MCF 10A (cell line): ENCODE measurements at places on chromosomes 3 and 15. TPM values are rescaled to one million over a fixed set of nuclear protein-coding genes. Genes with fewer than 3 reads are reported as not detected.

- no peaks in the 10 kb centered on the region for H3K27me3 ChIP-seq
- H3K36me3 ChIP-seq, result no peaks in the 10 kb centered on the region
Measured at GRCh38 chr3:90241481-90241880, 1134.1 kb downstream of the EPHA3 start.

GRCh38 chr15:84811828-84812227, 5.3 kb upstream of the ALPK3 start:
- no peaks in the 10 kb centered on the region for H3K27me3 ChIP-seq
- no peaks in the 10 kb centered on the region for H3K4me1 ChIP-seq
- H3K4me3 ChIP-seq, result no peak overlapping the region
- no peak overlapping the region for H3K27ac ChIP-seq
- DNase-seq, result no peak

DNA sequence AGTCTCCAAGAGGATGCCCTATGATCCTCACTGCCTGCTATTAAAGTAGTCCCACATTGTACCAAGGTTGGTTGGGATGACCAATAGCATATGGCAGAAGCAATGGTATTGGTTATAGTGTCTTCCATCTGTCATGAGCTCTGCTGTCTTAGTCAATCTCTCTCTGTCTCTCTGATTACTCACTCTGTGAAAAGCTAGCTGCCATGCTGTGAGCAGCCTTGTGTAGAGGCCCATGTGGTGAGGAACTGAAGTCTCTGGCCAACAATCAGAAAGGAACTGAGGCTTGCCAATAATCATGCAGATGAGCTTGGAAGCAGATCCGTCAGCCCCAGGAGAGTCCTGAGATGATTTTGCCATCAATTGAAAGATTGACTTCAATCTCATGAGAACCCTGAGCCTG, 60.3 kb upstream of the CFAP161 start:
- no peaks in the 10 kb centered on the region for H3K27me3 ChIP-seq
- peaks cover 19% of the 10 kb centered on the region for H3K4me1 ChIP-seq
- peaks cover 5% of the 10 kb centered on the region for H3K36me3 ChIP-seq
- peak overlapping the region; percentile 43 for H3K27ac ChIP-seq
- no peak for DNase-seq
- no peak overlapping the region for H3K4me3 ChIP-seq

GRCh38 chr3:151309566-151309965, 7.1 kb downstream of the GPR87 start:
- H3K4me3 ChIP-seq, result peak overlapping the region; percentile 42
- H3K27me3 ChIP-seq, result no peaks in the 10 kb centered on the region
- DNase-seq, result no peak
- peaks cover 61% of the 10 kb centered on the region for H3K36me3 ChIP-seq
- H3K4me1 ChIP-seq, result peaks cover 60% of the 10 kb centered on the region

DNA sequence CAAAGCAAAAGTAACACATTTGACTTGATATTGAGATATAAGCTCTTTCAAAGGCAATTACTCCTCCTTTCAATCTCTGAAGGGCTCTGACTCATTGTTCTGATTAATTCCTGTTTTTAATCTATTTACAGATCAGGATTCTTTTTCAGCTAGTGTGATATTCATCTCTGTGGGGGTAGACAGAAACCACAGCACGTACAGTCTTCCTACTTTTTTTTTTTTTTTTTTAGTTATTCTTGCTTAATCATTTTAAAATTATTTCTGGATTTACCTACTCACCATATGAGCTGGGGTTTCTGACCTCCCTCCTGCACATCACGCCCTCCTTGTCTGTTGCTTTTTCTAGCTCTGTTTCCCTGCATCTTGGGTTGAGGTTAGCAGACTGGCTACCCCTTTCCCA, 1.4 kb downstream of the CNTN3 start:
- H3K27me3 ChIP-seq, result no peaks in the 10 kb centered on the region
- peak; percentile 24 for DNase-seq
- H3K4me3 ChIP-seq, result peak overlapping the region; percentile 74
- peak overlapping the region; percentile 36 for H3K27ac ChIP-seq

GRCh38 chr3:168021737-168022450, 73.8 kb downstream of the GOLIM4 start:
- H3K27ac ChIP-seq, result no peak overlapping the region
- DNase-seq, result no peak
- H3K4me1 ChIP-seq, result peaks cover 8% of the 10 kb centered on the region
- H3K36me3 ChIP-seq, result peaks cover 38% of the 10 kb centered on the region

DNA sequence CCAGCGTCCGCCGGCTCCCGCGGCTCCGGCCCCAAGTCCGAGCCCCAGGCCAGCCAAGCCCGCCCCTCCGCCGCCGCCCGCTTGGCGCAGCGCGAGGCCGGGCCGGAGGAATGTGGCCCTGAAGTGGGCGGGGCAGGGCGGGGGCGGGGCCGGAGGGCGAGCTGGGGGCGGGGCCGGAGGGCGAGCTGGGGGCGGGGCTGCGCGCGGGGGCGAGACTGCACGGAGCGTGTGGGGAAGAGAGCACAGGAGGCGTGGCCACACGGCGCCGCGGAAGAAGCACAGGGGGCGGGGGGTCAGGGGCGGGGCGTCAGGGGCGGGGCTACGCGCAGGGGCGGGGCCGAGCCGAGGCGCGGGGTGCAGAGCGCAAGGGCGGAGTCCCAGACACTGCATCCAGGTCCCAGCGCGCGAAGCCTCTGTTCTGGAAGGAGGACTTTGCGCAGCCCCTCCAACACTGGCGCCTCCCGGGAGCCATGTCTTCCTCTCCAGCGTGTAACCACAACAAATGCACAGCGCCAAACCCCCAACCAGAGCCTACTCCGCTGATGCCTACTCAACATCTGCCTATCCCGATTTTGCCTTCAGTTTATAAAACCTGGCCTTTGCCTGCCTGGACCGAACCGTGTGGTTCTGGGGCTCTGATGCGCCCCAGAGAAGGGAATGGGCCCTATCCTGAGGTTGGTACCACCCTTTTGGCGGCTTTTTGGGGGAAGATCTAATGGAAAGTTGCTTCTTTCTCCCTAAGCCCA, 105.5 kb downstream of the IQSEC1 start:
- peaks cover 19% of the 10 kb centered on the region for H3K4me1 ChIP-seq
- H3K4me3 ChIP-seq, result peak overlapping the region; percentile 91
- no peak overlapping the region for H3K27ac ChIP-seq
- no peaks in the 10 kb centered on the region for H3K36me3 ChIP-seq
- peaks cover 16% of the 10 kb centered on the region for H3K27me3 ChIP-seq

DNA sequence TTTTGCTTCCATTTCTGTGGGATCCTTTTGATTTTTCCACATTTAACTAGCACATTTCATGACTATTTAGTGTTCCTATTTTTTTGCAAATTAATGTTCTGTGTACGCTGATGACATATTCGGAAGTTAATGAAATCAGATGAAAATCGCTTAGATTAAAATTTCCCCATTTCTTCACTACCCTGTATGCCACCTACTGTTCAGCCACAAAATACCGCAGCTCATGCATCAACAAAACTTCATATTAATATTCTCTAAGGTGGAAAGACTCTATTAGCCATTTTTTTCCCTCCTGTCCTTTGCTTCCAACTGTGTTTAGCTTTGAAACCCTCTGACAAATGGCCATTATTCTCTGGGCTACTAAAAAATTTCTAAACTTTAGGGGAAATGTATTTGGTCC, 300.6 kb downstream of the MECOM start:
- no peak overlapping the region for H3K4me3 ChIP-seq
- H3K27ac ChIP-seq, result no peak overlapping the region
- H3K36me3 ChIP-seq, result no peaks in the 10 kb centered on the region
- H3K4me1 ChIP-seq, result peaks cover 14% of the 10 kb centered on the region
- DNase-seq, result no peak
- no peaks in the 10 kb centered on the region for H3K27me3 ChIP-seq

- H3K4me1 ChIP-seq, result peaks cover 22% of the 10 kb centered on the region
- H3K36me3 ChIP-seq, result peaks cover 19% of the 10 kb centered on the region
- peak overlapping the region; percentile 78 for H3K4me3 ChIP-seq
- peak overlapping the region; percentile 90 for H3K27ac ChIP-seq
Measured at GRCh38 chr3:128727996-128728395, 2.0 kb downstream of the RAB7A start.

- H3K4me3 ChIP-seq, result no peak overlapping the region
- no peak overlapping the region for H3K27ac ChIP-seq
- H3K27me3 ChIP-seq, result no peaks in the 10 kb centered on the region
- H3K36me3 ChIP-seq, result peaks cover 5% of the 10 kb centered on the region
- peaks cover 10% of the 10 kb centered on the region for H3K4me1 ChIP-seq
Measured at GRCh38 chr3:107630779-107631178, 108.0 kb downstream of the BBX start.

DNA sequence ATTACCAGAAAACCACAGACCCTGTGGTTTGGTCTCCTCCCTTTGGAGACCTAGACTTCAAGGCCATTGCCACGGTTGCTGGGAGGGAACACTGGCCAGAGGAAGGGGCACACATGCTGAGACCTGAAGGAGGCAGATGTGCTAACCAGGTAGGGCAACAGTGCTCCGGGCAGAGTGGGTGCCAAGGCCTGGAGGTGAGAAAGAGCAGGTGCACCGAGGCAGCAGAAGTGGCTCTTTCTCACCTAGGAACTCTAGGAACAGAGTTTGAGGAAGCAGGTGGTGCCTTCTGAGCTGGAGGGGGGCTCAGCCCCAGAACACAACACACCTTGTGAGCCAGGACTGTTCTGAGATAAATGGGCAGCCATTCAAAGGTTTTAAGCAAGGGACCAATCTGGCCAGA, 106.1 kb downstream of the MEGF11 start:
- H3K27ac ChIP-seq, result no peak overlapping the region
- H3K4me3 ChIP-seq, result no peak overlapping the region
- peaks cover 89% of the 10 kb centered on the region for H3K27me3 ChIP-seq
- DNase-seq, result no peak
- no peaks in the 10 kb centered on the region for H3K4me1 ChIP-seq

- H3K27ac ChIP-seq, result no peak overlapping the region
- no peaks in the 10 kb centered on the region for H3K36me3 ChIP-seq
- no peak for DNase-seq
Measured at GRCh38 chr3:133880287-133880686, 15.4 kb downstream of the RAB6B start.

- H3K4me3 ChIP-seq, result no peak overlapping the region
- DNase-seq, result peak; percentile 48
- H3K27ac ChIP-seq, result no peak overlapping the region
- peaks cover 31% of the 10 kb centered on the region for H3K36me3 ChIP-seq
- peaks cover 37% of the 10 kb centered on the region for H3K4me1 ChIP-seq
- no peaks in the 10 kb centered on the region for H3K27me3 ChIP-seq
Measured at GRCh38 chr3:150738688-150739087, 24.3 kb downstream of the SIAH2 start.

GRCh38 chr3:149145974-149146373, 16.5 kb downstream of the HPS3 start:
- no peaks in the 10 kb centered on the region for H3K27me3 ChIP-seq
- H3K4me1 ChIP-seq, result no peaks in the 10 kb centered on the region
- DNase-seq, result no peak
- H3K4me3 ChIP-seq, result no peak overlapping the region

- no peaks in the 10 kb centered on the region for H3K27me3 ChIP-seq
- no peak for DNase-seq
- H3K36me3 ChIP-seq, result no peaks in the 10 kb centered on the region
- no peaks in the 10 kb centered on the region for H3K4me1 ChIP-seq
- H3K4me3 ChIP-seq, result no peak overlapping the region
- H3K27ac ChIP-seq, result no peak overlapping the region
Measured at GRCh38 chr3:153679714-153680113, 441.5 kb upstream of the ARHGEF26 start.

GRCh38 chr3:182392182-182392937, 400.9 kb upstream of the ATP11B start:
- H3K4me1 ChIP-seq, result peaks cover 12% of the 10 kb centered on the region
- H3K27ac ChIP-seq, result no peak overlapping the region
- H3K36me3 ChIP-seq, result no peaks in the 10 kb centered on the region
- no peaks in the 10 kb centered on the region for H3K27me3 ChIP-seq
- no peak for DNase-seq

GRCh38 chr3:132344666-132345280, 27.6 kb downstream of the ACP3 start:
- H3K4me3 ChIP-seq, result no peak overlapping the region
- no peak overlapping the region for H3K27ac ChIP-seq
- DNase-seq, result peak; percentile 23
- no peaks in the 10 kb centered on the region for H3K36me3 ChIP-seq
- H3K27me3 ChIP-seq, result no peaks in the 10 kb centered on the region

DNA sequence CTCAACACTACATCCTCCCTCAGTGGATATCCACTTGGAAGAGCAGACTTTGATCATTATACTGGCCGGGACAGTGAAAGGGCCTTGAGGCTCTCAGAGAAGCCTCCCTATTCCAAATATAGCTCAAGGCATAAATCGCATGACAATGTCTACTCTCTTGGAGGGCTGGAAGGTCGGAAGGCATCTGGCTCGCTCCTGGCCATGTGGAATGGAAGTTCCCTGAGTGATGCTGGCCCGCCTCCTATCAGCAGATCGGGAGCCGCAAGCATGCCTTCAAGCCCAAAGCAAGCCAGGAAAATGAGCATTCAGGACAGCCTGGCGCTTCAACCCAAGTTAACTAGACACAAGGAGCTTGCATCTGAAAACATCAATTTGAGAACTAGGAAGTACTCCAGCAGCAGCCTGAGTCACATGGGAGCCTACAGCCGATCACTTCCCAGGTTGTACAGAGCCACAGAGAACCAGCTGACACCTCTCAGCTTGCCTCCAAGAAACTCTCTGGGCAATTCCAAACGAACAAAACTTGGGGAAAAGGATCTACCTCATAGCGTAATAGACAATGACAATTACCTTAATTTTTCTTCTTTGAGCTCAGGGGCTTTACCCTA, 25.4 kb downstream of the PHLDB2 start:
- no peak for DNase-seq
- H3K27ac ChIP-seq, result no peak overlapping the region
- peaks cover 93% of the 10 kb centered on the region for H3K36me3 ChIP-seq
- H3K4me3 ChIP-seq, result no peak overlapping the region

GRCh38 chr3:49519916-49520385, 34.3 kb upstream of the BSN start:
- no peak overlapping the region for H3K27ac ChIP-seq
- no peak overlapping the region for H3K4me3 ChIP-seq
- H3K27me3 ChIP-seq, result no peaks in the 10 kb centered on the region
- DNase-seq, result no peak

Gene GOLGA8J
- 0.21 TPM in 1 of 2 replicates, not detected in the other for total RNA-seq

Gene C3orf49
- total RNA-seq, result not detected in 2 replicates

Gene RPL35A
- 1,642 and 1,967 TPM in 2 replicates for total RNA-seq

Gene CERS3
- total RNA-seq, result not detected in 2 replicates

Gene EIF4E3
- 4.3 and 7.6 TPM in 2 replicates for total RNA-seq

Gene MKRN2
- 22.0 and 25.6 TPM in 2 replicates for total RNA-seq

Gene SLC9C1
- not detected in 2 replicates for total RNA-seq

Gene FBXL2
- 9.6 and 9.8 TPM in 2 replicates for total RNA-seq

Gene STAB1
- total RNA-seq, result not detected in 2 replicates

Gene SLC24A5
- total RNA-seq, result not detected in 2 replicates

Gene GOLGA6L10
- total RNA-seq, result 1.9 and 2.6 TPM in 2 replicates

Gene CEP19
- 1.8 and 3.2 TPM in 2 replicates for total RNA-seq

Gene CHRM5
- not detected in 2 replicates for total RNA-seq

Gene CAV3
- total RNA-seq, result not detected in 2 replicates
